ENCODE measurements at places on chromosomes 2 and 18.

- no peak for DNase-seq
Measured at GRCh38 chr2:40403233-40403836, 48.6 kb downstream of the SLC8A1 start.

GRCh38 chr2:126299469-126299976, 356.4 kb upstream of the GYPC start:
- DNase-seq = no peak

DNA sequence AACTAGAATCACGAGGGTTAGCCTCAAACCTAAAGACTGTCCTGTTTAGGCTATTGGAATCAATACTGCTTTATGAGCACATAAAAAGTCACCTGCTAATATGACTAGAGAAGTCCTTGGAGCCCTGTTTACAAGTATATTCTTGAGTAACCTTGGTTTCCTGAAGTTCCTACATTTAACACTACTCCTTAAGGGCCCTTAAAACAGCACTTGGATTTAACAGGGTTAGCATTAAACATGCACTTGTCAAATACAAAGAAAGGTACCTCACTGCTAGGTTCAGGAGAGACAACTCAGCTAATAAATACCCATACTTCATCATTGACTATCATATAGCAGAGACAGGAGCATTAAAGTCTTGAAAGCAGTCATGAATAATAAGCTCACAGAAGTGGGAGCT, 96.7 kb downstream of the SLC5A7 start:
- DNase-seq = no peak

DNA sequence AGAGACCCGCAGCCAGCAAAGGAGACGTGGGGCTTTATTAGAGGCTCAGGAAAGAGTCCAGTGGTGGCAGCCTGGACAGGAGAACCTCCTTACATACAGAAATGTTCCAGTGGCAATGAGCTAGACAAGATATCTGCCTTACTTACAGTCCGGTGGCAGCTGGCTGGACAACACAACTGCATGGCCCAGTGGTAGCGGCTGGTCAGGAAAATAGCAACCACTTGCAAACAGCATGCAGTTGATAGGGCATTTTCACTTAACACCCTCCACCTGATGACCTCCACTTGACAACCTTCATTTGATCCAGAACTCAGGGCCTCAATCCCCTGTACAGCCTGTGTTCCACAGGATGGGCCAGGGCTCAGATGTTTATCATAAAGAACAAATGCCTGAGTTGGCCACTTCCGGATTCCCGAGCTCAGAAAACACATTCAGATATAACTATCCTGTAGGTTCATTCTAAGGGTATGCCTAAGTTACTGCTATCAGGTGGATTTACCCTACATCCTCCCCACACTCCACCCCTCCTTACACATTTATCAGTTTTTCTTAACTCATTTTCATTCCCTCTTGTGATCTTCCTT, 63.3 kb upstream of the ITPRID2 start:
- DNase-seq = no peak

DNA sequence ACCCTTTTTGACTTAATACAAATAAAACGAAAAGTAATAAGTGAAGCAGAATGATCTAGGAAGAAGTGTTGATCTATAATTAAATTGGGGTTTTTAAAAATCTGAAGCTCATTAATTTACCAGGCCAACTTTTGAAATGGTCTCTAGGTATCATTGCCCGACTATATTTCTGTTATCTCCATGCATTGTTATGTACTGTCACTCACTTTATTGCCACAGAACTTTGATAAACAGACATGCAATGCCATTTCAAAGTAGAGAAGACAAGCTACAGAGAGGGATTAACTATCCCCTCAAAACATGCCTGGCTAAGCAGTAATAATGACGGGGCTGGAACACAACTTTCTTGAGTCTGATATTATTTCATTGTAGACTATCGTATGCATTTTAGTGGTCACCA, 147.6 kb upstream of the ITGA4 start:
- DNase-seq = no peak

DNA sequence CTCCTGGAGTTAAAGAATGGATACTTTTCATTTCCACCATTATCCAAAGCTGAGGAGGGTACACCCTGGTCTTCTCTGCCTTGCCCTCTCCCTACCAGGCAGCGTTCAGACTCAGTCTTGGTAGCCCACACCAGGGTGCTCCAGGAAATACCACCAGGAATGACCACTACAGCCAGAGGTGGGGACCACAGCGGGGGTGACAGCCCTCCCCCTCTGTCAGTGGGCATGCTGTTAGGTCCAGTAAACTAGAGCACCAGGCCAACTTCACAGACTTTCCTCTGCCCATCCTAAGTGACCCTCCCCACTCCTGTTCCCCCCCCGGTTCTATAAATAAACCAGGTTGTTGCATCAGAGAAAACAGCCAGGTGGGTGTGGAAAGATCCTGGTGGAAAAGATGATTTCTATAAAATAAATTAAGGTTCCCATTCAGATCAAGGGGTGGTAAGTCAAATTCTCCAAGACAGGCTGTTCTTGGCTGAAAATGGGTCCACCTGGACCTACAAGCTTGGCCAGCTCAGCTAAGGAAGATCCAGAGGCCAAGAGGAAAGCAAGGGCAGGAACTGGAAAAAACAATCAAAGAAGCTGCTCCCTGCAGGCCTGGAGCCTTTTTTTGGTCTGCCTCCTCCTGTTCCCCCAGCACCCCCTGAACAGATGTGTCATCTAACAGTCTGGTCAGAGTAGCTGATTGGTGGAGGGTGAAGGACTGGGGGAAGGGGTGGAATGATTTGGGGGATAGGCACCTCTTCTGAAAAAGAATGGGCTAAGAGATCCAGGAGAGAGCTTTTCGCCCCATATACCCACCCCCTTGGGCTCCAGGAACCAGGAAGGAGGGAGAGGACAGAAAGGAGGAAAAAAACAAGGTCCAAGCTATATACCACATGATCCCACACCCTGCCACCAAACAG, 2.3 kb downstream of the RAB11FIP5 start:
- DNase-seq = no peak

GRCh38 chr2:214410918-214411554, at the start of gene VWC2L:
Gene VWC2L (plus strand): TSS chr2:214411054. CDS start chr2:214414194, 3,140 bp downstream.
- no peak for DNase-seq

GRCh38 chr18:79197531-79197930, 128.3 kb downstream of the ATP9B start:
- no peak for DNase-seq

DNA sequence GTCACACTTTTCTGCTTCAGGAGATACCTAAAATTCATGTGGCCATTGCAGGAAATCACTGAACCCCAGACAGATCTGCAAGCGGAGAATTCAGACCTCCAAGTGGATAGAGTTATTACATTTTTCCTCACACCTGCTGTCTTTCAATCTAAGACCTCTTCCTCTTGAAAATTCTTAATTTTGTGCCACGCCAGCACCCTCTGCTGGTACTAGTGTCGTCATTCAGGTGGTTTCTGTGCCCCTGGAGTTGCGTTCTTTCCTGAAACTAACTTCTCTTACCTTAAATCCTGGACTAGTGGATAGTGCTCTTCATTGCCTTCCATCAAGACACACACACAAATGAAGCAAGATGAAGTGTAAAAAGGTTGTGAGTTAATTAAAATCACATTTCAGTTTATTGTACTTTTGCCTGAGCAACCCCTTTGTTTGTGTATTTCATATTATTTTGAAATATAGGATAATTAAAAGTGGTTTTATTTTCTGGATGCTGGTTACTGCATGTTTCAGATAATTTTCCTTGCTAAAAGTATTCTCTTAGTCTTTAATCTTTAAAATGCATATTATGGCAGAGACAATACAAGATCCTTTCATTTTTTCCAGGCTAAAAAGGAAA, 1.6 kb upstream of the DNER start:
- DNase-seq = peak; percentile 51

GRCh38 chr18:35038881-35039491, 2.2 kb upstream of the MAPRE2 start:
- DNase-seq = no peak

- no peak for DNase-seq
Measured at GRCh38 chr18:1892191-1892590, 679.1 kb downstream of the METTL4 start.

- DNase-seq = no peak
Measured at GRCh38 chr2:104768694-104769093, 85.2 kb upstream of the POU3F3 start.

Data from CD8-positive, alpha-beta T cell (primary cell).